ENCODE measurements at places on chromosomes 1 and 21.

GRCh38 chr1:51381964-51382363 lies 51.6 kb upstream of the TTC39A start:
- no peak for DNase-seq

- no peak for DNase-seq
These were observed 34.1 kb downstream of the PLXNA2 start for GRCh38 chr1:208209896-208210589.

DNA sequence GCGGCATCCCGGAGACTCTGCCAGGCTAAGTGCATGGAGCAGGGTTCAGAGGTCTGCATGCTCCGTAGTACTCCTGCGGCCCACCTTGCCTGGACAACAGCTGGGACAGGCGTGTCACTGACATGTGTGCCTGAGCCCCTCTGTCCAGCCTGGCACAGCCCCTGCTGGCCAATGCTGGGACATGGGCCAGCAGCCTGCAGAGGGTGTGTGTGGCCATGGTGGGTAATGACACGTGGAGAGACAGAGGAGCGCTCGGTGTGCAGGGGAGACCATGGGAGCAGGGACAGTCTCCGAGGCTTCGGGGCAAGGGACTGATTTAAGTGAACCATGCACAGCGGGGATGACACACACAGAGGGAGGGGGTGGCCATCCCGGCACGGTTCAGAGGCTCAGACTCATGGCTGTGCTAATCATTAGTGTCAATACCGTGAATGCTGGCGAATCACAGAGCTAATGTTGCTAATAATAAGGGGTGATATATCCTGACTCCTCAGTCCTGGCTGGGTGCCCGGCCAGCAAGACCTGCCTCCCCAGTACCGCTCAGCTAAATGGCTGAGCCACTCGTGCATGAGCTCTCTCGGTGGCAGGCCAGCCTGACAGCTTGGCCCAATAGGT lies 41.5 kb downstream of the IGSF21 start:
- no peak for DNase-seq

DNA sequence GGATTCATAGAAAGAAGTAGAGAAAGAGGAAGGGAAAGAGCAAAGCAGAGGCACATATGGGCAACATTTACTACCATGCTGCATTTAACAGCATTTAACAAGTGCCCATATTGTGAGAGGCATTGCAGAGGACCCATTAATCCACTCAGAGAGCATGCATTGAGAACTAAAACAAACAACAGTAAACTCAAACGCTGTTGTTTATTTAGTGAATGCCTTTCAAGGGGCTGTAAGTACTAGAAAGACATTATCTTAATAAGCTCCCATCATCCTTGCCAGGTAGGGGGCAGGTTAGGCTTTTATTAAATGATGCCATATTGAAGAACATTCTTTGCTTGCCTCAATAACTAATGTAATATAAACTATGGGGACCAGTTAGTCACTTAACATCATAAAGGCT lies 254.3 kb upstream of the DAB1 start:
- no peak for DNase-seq

- peak; percentile 74 for DNase-seq
These were observed 11.0 kb upstream of the LMNA start for GRCh38 chr1:156103521-156103947.

DNA sequence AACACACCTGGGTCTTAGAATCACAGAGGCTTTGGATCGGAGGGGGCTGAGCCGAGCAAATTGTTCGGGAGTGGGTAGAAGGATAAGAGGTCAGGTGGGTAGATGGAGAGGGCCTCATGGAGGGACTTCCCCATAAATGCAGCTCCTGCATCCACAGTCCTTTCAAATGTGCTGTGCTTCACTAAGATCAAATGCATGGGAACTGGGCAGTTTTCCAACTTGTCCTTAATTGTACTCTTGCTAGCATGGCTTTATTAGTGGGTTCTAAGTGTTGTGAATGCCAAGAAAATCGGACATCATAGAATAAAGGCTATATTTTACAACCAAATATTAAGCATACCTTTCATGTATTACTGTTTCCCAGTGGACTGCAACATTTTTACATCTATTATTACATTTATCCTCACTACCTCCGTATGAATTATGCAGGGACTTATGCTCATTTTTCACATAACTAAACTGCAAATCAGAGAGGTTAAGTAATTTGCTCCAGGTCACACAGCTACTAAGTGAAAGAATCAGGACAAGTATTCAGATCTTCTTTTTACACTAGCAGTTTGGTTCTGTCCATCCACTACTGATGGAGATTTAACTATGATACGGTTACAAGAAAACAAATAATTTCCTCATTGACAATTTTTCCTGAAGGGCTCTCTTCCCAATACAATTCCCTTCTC lies 174.5 kb upstream of the RUNX1 start:
- DNase-seq = no peak

GRCh38 chr1:233695901-233696300 lies 82.0 kb downstream of the KCNK1 start:
- DNase-seq = no peak

- DNase-seq = no peak
These were observed 4.7 kb downstream of the CELSR2 start for GRCh38 chr1:109253803-109254620.

DNA sequence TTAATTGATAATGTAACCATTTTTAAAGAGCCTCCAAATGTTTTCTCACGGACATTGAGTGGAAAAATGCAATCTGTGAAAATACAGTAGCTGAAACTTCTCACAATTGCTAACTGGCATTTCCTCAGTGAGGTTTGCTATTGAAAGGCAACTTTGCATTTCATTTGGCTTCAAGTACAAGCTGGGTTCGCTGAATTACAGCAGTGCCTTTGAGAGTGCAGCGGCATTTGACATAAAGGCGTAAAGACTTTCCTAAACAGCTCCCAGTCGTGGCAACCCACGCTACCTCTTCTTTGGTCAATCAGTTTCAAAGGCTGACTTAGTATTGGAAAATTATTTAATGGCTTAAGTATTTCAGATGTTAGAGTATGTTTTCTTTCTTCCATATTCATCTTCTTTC lies 39.3 kb upstream of the ZBTB18 start:
- DNase-seq = no peak

DNA sequence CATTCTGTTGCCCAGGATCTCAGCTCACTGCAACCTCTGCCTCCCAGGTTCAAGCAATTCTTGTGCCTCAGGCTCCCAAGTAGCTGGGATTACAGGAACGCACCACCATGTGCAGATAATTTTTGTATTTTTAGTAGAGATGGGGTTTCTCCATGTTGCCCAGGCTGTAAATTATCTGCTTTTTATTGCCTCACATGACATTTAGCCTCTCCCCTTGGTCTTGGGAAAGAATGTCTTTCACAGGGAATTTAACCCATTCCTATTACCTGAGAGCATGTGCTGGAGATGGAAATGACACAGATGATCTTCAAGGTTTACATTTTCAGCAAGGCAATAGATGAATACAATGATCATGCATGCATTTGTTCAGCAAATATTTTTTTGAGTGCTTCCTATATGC lies 75.8 kb downstream of the NID1 start:
- DNase-seq = no peak

- no peak for DNase-seq
These were observed 11.3 kb downstream of the DCAF8 start for GRCh38 chr1:160251011-160251410.

GRCh38 chr1:98327220-98327861 lies 334.2 kb upstream of the SNX7 start:
- DNase-seq = no peak

GRCh38 chr1:248618878-248619277 lies 16.0 kb downstream of the OR2T11 start:
- DNase-seq = peak; percentile 82

DNA sequence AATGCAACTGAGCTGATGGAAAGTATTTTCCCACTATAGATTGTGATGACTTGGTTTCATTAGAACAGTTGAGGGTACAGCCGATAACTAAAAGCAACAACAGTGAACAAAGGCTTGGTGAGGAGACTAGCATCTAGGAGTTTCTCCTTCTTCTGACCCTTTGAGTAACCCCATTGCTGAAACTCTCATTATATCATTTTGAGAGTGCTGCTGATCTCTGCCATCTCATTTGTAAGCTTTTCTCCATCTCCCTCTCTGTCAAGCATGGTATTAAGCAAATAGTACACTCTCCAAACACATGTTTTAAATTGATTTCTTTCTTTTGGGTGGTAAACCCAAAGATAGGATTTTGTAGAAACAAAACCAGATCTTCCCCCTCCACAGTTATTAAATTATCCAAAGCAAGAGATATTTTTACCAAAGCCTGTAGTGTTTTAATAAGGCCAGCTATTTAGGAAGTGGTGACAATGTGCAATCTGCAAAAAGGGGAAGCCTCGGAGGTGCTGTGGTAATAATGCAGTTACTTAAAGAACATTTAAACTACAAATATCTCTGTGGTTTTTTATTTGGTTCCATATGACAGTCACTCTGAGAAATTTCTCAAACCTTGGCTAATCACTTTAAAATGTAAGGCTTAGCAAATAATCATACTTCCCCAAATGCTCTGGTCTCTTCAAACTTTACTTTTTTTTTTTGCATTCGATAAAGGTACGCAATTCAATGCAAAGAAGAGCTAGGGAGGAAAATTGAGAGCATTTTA lies 287.5 kb downstream of the HLX start:
- no peak for DNase-seq

- DNase-seq = no peak
These were observed 42.2 kb downstream of the GIPC2 start for GRCh38 chr1:78088015-78088414.

DNA sequence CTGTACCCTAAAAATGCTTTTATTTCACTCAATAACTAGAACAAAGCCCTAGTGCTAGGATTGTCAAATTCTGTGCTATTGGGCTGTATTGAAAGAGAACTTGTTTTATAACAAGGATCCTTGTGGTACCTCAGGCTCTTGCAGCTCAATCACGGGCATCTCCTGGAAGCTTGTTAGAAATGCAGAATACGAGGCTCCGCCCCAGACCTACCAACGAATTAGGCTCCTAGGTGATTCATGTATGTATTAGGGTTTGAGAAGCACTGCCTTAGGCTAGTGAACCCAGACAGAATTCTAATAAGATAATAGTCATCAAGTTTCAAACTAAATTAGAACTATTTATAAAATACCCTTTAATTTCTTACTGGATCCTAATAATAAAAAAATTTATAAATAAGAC lies 45.6 kb downstream of the ZZZ3 start:
- DNase-seq = no peak

GRCh38 chr1:234106032-234106431 lies 201.6 kb downstream of the SLC35F3 start:
- DNase-seq = no peak

GRCh38 chr1:210323957-210324356 lies 4.7 kb upstream of the HHAT start:
- no peak for DNase-seq

DNA sequence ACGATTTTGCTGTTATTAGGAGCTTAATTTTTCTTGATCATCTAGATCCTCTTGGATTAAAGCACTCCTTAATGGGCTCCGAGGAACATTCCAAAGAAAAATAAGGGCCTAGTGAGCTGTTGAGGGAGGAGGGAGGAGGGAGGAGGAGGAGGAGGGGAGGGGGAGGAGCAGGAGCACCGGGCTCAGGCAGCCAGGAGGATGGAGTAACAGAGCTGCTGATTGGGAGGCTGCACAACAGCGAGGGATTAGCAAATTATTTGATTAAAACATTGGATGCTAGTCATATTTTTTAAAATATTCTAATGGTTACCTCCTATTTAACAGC lies 302.1 kb upstream of the RRP15 start:
- DNase-seq = no peak

DNA sequence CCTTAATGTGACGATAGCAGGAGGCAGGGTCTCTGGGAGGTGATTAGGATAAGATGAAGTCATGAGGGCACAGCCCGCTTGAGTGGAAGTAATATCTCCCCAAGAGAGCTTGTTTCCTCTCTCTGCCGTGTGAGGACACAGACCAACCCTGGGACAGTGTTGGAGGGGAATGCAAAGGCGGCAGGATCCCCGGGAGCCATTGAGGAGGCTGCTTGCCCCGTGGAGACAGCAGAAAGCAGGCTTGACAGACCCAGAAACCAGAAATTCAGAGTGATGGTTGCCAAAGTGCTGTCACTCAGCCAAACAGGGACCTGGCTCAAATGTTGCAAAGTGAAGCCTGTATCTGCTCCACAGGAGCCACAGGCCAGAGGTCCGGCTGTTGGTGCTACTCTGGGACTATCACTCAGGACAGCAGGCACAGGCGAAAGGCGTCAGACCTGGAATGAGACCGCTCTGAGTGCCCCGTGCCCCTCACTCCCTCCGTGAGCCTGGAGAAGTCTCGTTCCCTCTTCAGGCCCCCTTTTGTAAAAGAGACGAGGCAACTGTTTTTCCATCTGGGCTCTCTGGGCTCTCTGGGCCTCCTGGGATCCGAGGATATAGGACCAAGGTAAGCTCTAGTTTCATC lies 96.6 kb upstream of the VANGL1 start:
- DNase-seq = no peak

DNA sequence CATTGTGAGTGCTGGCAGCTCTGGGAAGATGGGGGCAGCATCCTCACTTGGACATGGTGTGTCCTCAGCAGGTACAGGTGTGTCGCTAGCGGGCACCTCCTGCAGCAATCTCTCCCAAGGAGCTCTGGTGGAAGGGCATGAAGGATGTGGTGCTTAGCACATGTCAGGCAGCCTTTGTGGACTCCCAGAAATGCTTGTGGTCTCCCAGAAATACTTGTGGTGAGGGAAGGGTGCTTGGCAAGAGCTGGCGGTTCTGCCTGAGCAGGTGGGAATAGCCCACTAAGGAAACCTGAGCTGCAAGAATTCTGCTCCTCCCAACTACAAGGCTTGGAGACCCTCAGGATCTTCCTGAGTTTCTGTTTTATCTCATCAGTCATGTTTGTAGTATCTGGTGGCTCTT lies 371.6 kb downstream of the PRDM2 start:
- no peak for DNase-seq

- DNase-seq = no peak
These were observed 1198.9 kb downstream of the PLA2G4A start for GRCh38 chr1:188027613-188028012.

DNA sequence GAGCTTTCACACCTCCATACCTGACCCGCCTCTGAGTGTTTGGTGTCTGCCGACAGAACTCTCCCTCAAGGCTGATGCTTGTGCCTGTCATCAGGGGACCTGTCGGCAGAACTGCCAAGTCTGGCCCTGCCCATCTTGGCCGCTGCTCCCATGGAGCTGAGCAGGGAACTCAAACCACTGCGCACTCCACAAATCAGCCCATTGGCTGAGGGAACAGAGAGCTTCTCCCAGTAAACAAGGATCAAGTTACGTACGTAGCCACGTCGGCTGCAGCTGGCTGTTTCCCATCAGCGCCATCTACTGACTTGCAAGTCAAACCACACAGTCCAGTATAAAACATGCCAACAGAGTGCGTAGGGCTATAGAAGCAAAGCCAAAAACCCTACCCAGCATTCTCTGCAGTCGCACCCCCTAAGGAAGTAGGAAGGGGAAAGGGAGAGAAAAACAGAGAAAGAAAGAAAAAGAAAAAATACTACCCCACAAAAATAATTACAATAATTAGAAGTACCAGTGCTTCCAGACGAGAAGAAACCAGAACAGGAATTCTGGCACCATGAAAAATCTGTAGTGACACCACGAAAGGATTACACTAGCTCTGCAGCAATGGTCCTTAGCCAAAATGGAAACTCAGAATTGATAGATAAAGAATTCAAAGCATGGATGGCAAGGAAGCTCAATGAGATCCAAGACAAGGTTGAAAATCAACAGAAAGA lies 13.1 kb downstream of the KRTAP13-1 start:
- peak; percentile 23 for DNase-seq
